HuH-7 (cell line): ENCODE measurements at places on chromosomes 1 and 21.

DNA sequence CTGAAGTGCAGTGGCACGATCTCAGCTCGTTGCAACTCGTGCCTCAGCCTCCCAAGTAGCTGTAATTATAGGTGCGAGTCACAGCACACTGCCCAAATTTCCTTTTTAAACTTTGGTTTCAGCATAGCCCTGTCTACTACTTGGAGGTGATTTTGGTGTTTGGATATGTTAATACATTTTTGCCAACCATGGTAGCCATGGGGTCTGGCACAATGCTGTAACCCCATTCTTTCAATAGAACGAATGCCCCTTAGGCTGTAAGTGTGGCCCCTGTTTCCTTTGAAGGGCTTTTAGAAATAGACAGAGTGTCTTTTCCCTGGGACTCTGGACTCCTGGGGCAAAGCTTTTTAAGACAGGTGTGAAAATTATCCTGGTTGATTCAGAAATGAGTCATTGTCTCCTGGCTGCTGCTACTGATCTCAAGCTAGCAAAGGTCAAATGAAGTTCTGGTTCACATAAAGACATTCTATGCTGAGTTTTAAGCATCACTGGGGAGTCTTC, 141.1 kb upstream of the RUNX1 start:
- no peak for DNase-seq

DNA sequence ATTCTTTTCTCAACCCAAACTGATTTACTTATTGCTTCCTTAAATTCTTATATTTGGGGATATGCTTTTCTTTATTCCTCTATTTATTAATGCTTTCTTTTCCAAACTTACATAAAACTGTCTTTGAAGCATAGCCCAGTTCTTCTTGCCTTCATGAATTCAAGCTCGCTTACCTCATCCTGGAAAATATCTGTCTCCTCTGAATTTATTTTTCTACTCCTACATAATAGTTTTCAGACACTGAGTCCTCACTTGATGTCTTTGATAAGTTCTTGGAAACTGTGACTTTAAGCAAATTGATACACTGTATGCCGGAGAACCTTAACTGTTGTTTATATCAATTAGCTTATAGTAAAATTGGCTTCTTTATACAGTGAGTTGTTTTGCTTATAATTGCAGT, 93.8 kb downstream of the ZFYVE9 start:
- DNase-seq: no peak

GRCh38 chr1:234495231-234495990, 16.4 kb upstream of the TARBP1 start:
- no peak for DNase-seq

DNA sequence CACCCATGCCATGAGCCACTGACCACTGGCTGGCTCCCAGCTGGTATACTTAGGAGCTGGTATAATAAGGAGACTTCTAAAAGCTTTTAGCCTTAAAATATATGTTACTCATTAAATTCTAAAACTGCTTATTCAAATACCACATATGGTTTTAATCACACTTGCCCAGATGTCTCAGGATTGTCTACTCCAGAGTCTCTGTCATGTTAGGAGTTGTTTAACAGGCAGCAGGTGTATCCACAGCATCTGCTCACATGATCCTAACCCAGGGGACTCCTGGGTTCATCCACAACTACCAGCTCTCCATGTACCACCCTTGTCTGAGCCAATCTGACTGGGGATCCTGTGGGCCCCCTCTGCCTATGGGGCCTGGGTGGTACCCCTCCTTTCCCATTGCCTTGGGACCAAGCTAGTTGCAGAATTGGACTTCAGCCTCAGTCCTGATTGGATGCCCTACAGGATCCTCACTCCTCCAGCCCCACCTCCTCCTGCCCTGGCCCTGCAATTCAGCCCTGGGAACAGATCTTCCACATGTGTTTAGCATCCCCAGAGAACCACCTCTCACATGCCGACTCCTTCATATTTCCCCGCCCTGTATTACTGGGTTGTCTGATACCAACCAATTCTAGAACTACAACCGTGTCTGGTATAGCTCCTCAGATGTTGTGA, 61.3 kb downstream of the BCAR3 start:
- DNase-seq: no peak

- DNase-seq: no peak
These were observed 251.3 kb downstream of the SMYD3 start for GRCh38 chr1:246255773-246256172.

- no peak for DNase-seq
These were observed 475.8 kb upstream of the OLFM3 start for GRCh38 chr1:102472520-102472919.
